ENCODE measurements at places on chromosomes 11 and 22.

DNA sequence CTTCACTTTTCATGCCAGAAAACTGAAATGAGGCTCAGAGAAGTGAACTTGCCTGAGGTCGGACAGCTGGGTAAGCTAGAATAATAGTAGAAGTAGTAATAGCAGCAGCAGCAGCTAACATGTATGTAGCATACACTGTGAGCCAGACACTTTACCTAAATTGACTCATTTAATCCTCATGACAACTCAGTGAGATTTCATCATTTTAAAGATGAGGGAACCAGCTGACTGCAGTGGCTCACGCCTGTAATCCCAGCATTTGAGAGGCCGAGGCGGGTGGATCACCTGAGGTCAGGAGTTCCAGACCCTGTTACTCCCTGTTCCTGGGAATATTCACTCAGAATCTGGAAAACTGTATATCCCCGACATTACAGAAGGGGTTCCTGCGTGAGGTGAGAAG is 154.5 kb downstream of the DBX1 start:
- DNase-seq, result no peak

DNA sequence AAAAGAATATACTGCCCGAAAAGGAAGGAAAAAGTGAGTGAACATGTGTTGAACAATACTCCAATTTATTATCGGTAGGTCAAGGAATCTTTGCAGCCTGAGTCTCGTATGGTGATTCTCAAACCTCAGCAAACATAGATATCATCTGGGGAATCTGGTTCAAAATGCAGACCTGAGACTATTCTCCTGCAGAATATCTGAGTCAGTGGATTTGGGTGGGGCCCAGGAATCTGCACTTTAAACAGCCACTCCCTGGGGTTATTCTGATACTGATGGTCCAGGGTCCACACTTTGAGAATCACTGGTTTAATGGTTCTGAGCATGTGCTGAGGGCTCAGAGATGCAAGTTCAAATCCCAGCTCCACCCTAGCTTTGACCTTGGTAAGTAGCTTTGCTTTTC is 53.6 kb upstream of the GRK3 start:
- DNase-seq, result no peak

DNA sequence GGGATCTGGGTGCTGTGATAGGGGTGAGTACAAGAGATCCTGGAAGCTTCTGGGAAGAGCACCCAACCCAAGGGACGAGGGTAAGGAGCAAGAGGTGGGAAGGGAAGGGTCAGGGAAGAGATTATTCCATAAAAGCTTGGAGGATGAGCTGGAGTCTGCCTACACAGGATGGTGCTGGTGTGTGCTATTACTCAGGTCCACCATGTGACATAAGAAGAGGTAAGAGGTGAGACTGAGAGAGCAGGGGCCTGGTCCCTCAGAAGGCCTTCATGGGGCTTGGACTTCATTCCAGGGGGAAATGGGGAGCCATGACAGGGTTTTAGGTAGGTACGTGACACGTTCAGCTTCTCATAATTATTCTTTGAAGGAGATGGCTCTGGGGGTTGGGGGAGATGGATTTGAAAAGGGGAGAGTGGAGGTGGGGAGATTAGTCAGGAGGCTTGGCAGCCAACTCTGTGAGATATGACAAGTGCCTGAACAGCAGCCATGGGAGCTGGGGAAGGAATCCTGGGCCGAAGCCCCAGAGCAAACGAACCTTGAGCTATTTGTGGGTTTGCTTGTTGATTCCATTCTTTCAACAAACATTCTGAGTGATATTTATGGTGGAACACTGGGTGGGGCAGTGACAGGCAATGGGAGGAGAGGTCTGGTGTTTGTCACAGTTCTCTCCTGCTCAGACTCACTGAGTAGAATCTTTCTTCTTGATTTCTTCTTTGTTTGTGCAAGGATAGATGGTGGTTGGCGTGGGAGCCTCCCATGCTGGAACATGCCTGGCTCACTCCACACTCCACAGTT is 11.2 kb upstream of the NCAM1 start:
- DNase-seq, result no peak

- no peak for DNase-seq
Observed at GRCh38 chr11:117110294-117110950, 12.2 kb upstream of the SIK3 start.

Measured in A549 (cell line).